Activated CD4-positive, alpha-beta T cell treated with anti-CD3 and anti-CD28 coated beads for 4 hours (primary cell): ENCODE measurements at places on chromosomes 1 and 21.

- no peak for DNase-seq
These were observed 14.0 kb downstream of the JUN start for GRCh38 chr1:58769809-58770320.

GRCh38 chr1:224173523-224173922 is 9.5 kb upstream of the DEGS1 start:
- no peak for DNase-seq

GRCh38 chr1:26352338-26352679 is 1.6 kb downstream of the CRYBG2 start:
- no peak for DNase-seq

GRCh38 chr1:52523376-52523775 is 29.5 kb downstream of the TUT4 start:
- no peak for DNase-seq

DNA sequence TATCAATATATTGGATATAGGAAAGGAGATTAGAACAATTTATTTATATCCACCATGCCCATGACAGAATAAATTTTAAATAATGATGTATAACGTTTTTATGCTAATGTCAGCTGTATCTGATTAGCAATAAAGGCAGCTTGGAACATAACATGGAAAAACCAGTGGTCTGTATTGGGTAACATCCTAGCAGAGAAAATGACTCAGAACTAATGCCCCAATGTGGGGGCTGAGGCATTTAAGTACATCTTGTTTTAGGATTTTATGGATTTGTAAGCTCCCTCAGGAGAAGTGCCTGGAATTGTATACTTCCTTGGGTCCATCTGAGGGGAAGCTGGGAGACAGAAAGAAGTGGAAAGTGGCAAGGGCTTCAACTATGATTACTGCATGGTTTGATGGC is 82.3 kb downstream of the HMCN1 start:
- no peak for DNase-seq

GRCh38 chr1:38953433-38953860 is 11.8 kb upstream of the RHBDL2 start:
- DNase-seq: no peak

DNA sequence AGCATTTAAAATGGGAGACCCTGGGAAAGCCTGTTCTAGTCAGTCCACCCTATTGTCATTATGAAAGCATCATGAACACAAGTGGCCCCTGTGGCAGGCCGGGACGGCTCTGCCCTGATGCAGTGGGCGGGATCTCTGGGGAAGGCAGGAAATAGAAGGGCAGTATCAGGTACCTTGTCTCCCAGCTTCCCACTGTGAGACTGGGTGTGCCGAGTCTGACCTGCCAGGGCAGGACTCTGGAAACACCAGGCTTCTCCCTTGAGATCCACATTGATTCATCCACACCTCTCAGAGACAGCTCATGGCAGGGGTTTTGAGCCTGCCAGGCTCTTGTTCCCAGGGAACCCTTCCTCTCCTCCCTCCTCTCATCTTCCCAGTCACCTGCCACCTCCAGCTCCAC is 24.5 kb upstream of the GNPAT start:
- DNase-seq: no peak

DNA sequence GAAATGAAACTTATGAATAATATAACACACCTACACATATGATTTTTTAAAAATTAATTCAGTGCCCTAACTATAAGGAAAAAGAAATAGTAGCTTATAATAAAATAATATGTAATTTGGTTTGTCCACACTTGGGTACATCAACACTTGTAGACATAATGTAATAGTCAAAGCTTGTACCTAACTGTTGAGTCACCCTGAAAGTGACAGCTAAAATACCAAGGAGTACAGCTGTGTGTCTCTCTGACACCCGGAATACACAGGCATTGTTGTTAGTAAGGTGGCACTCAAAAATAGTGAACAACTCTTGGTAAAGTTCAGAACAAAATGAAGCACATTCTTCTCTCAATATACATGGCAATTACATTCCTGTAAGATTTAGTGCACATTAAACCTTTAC is 243.4 kb downstream of the TRABD2B start:
- no peak for DNase-seq

GRCh38 chr21:17631195-17631594 is 18.5 kb upstream of the BTG3 start:
- no peak for DNase-seq

DNA sequence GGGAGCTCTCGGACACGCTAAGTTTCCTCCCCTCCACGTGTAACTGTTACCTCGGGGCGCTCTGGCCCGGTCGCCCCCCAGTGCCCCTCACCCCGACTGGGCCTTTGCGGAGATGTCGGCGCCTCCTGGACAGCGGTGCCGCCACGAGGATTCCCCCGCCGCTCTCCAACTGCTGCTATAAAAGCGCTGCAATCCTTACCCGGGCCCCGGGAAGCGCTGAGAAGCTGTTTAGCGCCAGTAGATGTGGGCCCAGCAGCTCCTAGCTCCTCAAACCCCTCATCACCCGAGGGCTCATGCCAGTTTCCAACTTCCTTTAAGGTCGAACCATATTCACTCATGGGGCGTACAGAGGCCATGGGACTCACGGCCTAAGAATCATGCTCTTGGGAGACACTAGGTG is 361 bp upstream of the LMX1A start:
- no peak for DNase-seq

GRCh38 chr1:243394601-243395464 is 139.0 kb downstream of the SDCCAG8 start:
- no peak for DNase-seq

- no peak for DNase-seq
These were observed 14.0 kb downstream of the CAPZA1 start for GRCh38 chr1:112633628-112634027.

GRCh38 chr1:10834770-10835412 is 38.4 kb upstream of the CASZ1 start:
- DNase-seq: no peak

GRCh38 chr1:164675342-164675904 is 116.4 kb downstream of the PBX1 start:
- DNase-seq: no peak

GRCh38 chr1:111161843-111162487 is 21.9 kb downstream of the CEPT1 start:
- DNase-seq: no peak

DNA sequence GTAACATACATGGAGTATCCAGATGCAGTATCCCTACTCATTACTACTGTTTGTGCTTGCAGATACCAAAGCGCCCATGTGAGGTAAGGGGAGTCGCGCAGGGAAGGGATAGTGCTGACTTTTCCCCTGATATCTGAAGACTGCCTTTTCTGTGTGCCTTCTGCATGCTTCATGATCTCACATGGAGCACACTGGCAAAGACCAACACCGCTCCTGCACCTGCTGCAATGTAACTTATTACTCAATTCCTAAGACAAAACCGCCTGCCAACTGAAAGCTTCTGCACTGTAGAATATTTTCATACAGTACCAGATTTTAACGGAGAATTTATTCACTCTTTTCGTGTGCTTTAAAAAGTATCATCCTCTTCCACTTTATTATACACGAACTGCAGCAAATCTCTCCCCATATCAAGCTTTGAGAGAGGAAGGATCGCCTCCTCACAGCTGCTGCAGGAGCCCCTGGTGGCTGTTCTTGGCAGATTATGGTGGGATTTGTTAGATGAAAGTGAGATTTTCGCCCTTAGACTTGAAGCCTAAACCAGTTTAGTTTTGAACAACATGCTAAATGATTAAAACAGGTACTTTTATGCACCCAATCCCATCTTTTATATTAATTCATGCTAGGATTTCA is 99.1 kb downstream of the PTPN14 start:
- DNase-seq: no peak

- DNase-seq: no peak
These were observed 220.9 kb upstream of the KCNK2 start for GRCh38 chr1:214861615-214862014.

GRCh38 chr1:191279266-191279800 is 801.7 kb upstream of the BRINP3 start:
- no peak for DNase-seq

DNA sequence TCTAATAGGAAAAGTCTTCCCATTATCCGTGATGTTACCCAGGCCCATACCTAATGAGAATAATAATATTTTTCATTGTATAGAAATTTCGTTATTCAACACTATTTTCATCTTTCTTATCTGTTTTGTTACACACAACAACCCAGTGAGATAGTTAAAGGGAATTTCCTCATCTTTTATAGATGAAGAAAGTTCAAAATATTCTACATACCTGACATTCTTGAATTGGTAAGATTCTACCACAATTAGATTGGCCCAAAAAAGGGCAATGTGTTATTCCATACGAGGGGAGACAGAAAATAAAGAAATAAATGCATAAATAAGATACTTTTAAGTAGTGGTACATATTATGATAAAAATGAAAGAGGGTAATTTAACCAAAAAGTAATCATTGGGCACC is 405.5 kb upstream of the ADAMTS5 start:
- DNase-seq: no peak

DNA sequence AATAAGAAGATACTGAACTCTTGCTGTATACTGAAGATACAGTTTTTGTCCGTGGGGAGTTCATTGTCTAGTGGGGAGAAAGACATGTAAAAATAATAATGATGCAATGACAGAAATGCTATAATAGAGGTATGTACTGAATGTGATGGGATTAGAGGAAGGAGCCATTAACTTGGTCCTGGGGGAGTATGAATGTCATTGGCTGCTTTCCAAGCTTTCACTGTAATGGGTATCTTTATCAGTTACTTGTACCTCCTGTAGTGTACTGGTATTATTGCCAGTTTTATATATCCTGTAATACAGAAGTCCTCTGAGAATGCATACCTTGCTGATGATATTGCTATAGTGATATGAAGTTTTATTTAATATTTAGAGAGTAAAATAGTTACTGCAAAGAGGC is 7.4 kb downstream of the BTBD8 start:
- no peak for DNase-seq

DNA sequence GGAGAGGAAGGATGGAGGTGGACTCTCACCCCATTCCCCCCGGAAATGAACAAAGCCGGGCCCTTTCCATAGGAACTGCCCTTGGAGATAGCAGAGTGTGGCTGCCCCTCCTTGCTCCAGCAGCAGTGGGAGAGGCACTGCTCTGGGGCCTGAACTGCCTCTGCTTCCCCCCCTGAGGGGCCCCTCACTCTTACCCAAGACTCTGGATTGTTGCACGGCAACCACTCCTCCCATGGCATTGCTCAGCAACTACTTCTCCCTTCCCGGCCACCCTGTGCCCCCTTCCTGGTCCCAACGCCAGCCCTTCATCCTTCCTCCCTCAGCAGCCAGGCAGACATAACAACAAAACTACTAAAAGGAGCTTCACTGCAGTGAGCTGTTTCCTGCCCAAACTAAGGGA is 3.0 kb upstream of the ACKR1 start:
- no peak for DNase-seq

GRCh38 chr1:59707178-59707791 is 107.5 kb upstream of the HOOK1 start:
- no peak for DNase-seq

GRCh38 chr1:204240233-204240632 is 26.4 kb upstream of the GOLT1A start:
- DNase-seq: no peak

GRCh38 chr1:91742848-91743292 is 143.1 kb downstream of the TGFBR3 start:
- no peak for DNase-seq

GRCh38 chr1:38142606-38143005 is 96.0 kb upstream of the POU3F1 start:
- no peak for DNase-seq

DNA sequence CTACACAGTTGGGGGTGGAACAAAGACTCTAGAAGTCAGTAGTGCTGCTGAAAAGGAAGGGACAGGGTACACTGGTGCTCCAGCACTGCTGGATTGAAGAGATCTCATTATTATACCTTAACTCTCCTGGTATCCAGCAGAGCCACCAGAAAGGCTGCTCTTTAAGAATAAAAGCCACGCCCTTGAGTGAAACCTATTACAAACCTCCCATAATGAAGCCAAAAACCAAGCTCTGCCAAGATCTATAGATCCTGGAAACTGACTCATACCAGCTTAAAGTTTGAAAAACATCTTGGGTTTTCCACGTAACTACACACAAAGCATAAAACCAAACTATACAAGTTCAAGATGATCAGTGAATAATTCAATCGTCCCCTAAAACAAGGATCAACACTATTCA is 38.0 kb downstream of the ADSS2 start:
- no peak for DNase-seq

GRCh38 chr21:38911484-38912101 is 105.9 kb downstream of the ETS2 start:
- DNase-seq: no peak

GRCh38 chr1:208308221-208308620 is 64.0 kb upstream of the PLXNA2 start:
- no peak for DNase-seq

- no peak for DNase-seq
These were observed 42.0 kb upstream of the DUSP10 start for GRCh38 chr1:221783936-221784335.

DNA sequence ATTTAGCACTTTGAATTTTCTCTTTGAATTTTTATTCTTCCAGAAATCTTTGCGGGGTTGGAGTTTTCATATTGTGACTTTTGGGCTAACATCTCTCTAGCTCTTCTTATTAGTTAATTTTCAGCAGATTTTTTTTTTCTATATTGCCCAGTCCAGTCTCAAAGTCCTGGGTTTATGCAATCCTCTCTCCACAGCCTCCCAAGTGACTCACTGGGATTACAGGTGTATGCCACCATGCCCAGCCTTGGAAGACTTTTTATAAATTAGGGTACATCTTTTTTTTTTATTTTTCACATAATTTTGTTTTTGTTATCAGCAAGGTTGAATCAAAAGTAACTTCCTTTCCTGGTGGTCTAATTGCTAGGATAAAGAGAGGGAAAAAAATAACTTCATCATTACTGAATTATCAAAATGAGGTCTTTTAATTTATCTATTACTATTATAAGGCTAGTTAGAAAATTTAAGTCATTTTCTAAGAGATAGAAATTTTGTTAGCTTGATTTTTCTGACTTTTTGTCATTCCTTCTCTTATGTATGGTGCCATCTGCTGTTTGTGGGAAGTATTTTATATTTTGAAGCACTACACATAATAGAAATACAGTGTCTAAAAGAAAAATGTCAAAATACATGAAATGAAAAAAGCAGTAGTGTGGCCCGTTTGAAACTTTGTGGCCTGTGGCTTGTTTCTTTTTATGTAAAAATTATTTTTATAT is 273.4 kb upstream of the CACYBP start:
- no peak for DNase-seq

DNA sequence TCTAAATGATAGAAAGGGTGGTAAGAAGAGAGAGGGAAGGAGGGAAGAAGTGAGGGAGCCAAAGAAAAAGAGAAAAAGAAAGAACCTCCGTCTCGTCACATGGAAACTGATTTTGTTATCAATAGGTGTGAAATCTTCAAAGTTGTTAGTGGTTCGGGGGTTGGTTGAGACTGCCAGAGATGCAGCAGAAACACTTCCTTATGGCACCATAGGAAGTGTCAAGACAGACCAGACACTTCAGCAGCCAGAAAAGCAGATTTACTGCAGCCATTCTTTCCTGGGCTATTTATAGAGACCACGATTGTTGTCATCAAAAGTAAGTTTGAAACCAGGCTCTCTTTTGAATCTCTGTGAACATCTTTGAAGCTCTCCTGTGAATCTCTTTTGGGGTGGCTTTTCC is 150.5 kb downstream of the PLPPR5 start:
- DNase-seq: no peak
